ENCODE measurements at places on chromosomes 5 and 9.

GRCh38 chr9:103867886-103868285 is 226.2 kb upstream of the SMC2 start:
- no peak for DNase-seq

GRCh38 chr9:83247732-83248131 is 184.8 kb upstream of the RASEF start:
- DNase-seq, result no peak

DNA sequence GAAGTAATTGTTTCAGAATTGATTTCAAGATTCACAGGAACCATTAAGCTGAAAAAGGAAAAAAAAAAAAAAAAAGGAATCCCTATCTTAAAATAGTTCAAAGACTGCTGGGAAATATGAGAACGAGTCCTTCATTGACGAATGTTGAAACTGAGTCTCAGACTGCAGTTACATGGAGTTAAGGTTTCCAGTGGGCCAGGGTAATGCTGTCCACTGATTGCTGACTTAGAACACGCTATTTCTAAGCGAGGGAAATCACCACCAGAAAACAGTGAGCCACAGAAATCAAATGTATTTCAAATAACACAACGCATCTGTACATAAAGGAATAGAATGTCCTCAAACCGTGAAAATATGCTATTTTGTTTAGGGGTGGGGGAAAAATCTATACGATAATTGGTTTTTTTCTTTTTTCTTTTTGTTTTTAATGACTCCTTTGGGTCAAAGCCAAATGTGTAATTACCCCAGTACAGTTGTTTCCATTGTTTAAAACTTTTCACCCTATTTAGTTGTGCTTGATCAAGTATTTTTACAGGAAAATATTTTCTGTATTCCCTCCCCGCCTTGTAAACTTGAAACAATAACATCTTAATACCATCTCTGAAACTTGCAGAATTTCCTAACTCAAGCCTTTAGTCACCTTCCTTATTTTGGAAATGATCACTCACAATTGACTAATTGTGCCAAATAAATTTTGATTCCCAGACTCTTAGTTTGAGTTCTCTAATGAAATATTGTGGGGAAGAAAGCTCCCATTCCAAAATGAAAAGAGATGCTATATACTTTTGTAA is 208.3 kb downstream of the MCTP1 start:
- DNase-seq, result no peak

GRCh38 chr5:78922879-78923621 is 62.1 kb downstream of the ARSB start:
- DNase-seq, result no peak

DNA sequence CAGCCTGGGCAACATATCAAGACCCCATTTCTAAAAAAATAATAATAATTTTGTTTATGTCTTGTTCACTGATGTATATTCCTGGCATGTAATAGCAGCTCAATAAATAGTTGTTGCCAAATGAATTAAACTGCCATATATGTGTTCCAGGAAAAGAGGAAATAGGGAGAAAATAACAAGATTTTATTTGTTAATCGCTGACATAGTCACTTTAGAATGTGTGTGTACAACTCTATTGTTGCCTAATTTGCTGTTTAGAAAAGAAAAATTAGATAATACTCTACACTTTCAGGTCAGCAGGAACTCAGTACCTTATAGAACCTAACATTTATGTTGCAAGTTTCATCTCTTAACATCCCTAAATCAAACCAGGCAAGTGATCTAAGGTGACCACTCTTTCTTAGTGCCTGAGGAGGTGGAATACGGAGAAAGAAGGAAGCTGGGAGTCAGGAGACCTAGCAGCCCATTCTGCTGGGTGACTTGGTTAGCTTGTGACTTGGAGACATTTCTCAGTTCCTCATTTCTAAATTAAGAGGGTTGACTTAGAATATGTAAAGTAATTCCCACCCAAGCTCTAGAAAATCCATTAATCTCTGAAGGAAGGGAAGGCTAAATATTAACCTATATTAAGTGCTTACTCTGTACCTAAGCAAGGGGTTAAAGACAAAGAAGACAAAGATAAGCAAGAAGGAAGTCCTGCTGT is 110.3 kb upstream of the IQGAP2 start:
- DNase-seq, result no peak

GRCh38 chr9:105319202-105319813 is 74.9 kb downstream of the SLC44A1 start:
- no peak for DNase-seq

- DNase-seq, result peak; percentile 88
These were observed 34.0 kb upstream of the NCS1 start for GRCh38 chr9:130138171-130138653.

DNA sequence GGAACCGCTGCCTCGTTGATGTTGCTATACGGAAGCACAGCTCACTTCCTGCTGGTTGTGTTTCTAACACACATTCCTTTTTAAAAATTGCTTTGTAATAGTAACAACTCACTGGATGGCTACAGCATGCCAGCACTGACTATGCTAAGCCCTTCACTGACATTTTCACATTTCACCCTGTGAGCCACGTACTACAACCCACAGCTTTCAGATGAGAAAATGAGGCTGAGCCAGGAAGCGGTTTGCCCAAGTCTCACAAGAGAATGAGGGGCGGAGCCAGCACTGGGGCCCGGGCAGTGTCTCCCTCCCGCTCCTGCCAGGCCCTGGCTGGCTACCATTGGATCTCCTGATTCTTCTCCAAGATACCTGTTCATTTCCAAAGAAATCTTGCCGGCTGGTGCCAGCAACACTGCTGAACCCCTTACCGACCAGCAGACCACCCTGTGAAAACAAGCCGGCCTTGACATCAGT is 38.3 kb downstream of the FAM78A start:
- peak; percentile 93 for DNase-seq

DNA sequence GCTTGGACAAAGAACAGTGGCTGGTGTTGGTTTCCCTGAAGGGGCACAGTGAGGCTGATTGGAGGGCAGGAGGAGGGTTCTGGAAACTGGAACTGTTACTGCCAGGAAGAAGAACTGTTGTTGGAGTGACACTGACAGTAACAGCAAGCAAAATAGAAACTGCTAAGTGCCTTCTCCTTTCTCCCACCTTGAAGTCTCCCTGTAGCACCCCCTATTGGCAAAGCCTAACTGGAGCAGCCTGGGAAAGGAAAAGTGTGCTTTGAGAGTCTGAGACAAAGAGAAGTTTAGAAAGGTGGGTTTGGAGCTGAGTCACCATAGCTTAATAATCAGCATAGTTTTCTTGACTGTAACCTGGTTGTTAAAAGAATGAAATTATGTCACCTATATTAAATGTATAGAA is 2.5 kb upstream of the TMEM174 start:
- DNase-seq, result no peak

GRCh38 chr5:72648480-72648879 is 141.3 kb upstream of the ZNF366 start:
- no peak for DNase-seq

- no peak for DNase-seq
These were observed 132.1 kb downstream of the PDZD2 start for GRCh38 chr5:31770998-31771397.

DNA sequence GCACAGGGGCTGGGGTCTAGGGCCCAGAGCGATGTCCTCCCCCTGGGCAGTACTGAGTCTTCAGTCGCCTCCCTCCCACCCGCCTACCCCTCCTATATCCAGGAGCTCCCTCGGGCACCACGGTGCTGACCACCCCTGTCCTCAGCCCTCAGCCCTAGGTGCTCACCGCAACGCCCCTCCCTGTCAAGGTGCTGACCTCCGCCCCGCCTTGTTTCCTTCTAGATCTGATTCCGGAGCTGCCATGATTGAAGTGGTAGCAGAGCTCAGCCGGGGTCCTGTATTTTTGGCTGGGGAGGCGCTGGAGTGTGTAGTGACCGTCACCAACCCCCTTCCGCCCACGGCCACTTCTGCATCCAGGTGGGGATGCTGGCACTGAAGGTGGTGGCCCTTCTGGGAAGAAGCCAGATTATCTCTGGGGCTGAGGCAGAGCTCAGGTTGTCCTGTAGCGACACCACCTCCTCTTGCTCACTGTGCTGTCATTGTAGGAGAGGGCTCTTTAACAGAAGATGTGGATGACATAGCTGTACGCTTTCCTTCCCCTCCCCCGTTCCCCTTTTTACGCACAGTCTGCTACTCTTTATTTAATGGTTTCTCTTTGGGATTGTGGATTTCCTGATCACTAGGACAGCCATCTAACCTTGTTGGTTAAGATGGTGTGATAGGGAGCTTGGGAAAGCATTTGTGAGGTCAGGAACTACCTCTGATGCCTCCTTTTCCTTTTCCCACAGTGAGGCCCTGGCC is 598 bp downstream of the RGP1 start:
- DNase-seq, result no peak

DNA sequence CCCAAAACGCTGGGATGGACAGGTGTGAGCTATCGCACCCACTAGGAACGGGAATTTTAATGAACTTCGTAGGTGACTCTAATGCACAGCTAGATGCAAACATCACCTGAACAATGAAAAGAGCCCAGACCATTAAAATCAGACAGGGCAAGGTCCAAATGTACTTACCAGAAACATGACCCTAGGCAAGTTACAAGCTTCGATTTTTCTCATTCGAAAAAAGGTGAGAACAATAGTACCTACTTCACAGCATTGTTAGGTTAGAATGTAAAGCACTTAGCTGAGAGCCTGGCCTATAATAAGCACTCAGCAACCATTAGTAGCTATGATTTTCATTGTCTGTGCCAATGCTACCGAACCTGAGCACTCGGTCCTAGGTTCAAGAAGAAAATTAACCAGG is 5.8 kb upstream of the KLHL3 start:
- no peak for DNase-seq

- DNase-seq, result no peak
These were observed 4.6 kb downstream of the ZNF367 start for GRCh38 chr9:96413302-96414221.

DNA sequence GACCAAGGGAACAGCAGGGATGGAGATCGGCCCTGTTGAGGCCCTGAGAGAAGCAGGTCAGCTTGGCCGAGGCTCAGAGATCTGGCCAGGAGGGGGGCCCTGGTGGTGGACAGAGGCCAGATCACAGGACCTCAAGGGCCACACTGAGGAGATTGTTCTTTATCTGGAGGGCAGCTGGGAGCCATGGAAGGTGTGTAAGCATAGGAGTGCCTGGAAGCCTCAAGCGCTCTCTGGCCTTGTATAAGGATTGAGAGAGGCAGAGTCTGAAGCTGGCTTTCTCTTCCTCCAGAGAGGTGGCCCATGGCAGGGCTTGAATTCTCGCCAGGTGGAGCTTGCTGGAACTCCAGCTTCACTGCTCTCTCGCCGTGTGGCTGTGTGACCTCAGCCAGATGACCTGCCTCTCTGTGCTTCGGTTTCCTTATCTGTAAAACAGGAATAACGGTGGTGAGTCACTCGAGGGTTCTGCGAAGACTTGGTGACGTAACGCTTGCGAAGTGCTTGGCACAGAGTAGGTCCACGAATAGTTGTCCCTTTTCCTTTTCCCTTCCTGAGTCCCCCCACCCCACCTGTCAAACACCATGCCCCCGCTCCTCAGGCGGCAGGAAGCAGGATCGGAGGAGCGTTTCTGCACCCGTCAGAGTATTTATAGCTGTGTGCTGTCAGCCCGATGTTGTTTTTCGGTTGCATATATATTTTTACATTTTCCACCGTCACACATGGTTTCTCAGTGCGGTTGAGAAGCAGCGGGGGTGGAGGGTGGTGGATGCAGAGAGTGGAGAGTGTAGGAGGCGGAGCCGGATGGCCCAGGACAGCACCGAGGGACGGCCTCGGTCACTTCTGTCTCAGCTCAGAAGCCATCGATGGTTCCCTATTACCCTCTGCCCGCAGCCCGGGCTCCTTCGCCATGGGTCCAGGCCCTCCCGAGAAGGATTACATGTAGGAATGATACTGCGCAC is 17.0 kb upstream of the CRB2 start:
- no peak for DNase-seq

DNA sequence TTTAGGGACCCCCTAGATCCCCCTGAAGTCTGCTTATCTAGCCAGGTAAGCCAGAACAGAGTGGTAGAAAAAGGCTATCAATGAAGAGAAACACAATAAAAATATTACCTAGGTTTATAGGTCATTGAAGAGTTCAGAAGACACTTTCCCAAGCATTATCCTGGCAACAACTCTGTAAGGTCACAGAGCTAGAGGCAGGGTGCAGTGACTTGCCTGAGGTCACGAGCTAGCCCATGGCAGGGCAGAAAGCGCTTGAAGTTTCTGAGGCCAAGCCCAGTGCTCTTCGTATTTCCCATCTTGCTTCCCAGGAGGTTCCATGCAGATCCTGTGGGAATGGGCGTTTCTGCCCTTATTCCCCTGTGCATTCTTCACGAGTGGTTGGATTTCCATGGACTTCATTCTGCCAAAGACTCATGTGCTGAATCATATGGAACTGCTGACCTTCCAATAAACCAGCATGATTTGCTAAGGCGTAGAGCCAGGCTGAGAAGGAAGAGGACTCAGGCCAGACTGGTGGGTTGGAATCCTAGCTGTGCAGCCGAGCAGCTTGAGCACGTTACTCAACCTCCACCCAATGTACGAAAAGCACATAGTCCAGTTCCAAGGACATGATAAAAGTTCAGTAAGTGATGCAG is 22.1 kb downstream of the TRMO start:
- peak; percentile 86 for DNase-seq

- no peak for DNase-seq
These were observed 76.7 kb downstream of the ARSB start for GRCh38 chr5:78908173-78909061.

Data from stromal cell of bone marrow (primary cell).